ENCODE measurements at places on chromosomes 7 and 10.

GRCh38 chr10:88080213-88080612 lies 216.8 kb downstream of the PTEN start:
- no peak overlapping the region for H3K4me3 ChIP-seq
- H3K4me1 ChIP-seq = peaks cover 19% of the 10 kb centered on the region
- H3K27me3 ChIP-seq = no peaks in the 10 kb centered on the region
- H3K36me3 ChIP-seq = no peaks in the 10 kb centered on the region
- H3K27ac ChIP-seq = peak overlapping the region; percentile 74

DNA sequence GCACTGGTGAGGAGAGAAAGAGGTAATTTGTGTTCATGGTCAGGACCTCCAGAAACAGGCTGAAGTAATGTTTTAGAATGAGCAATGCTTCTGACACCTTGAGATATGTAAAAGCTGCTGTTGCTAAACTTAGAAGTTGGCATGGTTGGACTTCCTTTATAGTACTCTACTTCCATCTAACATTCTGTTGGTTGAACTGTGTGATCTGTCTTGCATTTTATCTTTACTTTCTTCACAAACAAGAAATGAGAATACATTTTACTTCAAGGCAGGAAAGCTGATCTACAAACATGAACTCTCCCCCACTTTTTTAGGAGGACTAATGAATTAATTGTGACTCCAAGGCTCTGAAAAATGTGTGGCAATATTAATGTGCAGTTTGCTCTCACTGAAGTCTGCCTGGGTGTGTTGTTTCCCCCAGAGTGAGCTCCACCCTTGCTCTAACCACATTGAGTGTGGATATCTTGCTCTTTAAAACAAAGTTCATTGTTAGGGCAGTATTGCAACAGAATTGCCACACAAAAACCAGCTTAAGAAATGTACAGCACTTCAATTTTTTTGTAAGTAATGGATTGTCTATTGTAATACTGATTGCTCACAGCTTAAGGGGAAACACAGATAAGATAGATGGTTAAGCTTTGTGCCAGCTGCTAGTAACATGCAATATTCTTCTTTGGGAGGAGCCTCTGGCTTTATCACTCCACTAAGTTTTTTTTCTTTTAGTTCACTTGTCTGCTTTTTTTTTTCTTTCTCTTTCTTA lies 69.0 kb downstream of the ADD3 start:
- no peaks in the 10 kb centered on the region for H3K27me3 ChIP-seq
- H3K4me3 ChIP-seq = peak overlapping the region; percentile 3
- peaks cover 3% of the 10 kb centered on the region for H3K36me3 ChIP-seq

DNA sequence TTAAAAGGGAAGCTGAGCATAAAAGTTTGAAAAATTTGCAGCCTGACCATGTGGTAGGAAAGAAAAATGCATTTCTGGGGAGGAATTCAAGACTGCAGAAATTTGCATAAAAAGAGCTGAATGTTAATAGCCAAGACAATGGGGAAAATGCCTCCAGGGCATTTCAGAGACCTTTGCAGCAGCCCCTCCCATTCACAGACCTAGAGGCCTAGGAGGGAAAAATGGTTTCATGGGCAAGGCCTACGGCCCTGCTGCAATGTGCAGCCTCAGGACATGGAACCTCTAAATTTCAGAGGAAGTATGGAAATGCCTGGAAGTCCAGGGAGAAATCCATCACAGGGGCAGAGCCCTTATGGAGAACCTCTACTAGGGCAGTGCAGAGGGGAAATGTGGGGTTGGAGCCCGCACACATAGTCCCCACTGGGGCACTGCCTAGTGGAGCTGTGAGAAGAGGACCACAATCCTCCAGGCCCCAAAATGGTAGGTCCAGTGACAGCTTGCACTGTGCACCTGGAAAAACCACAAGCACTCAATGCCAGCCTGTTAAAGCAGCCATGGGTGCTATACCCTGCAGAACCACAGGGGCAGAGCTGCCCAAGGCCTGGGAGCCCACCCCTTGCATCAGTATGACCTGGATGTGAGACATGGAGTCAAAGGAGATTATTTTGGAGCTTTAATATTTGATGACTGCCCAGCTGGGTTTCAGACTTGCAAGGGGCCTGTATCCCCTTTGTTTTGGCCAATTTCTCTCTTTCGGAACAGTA lies 243.8 kb downstream of the DNAJB9 start:
- no peak for DNase-seq
- no peaks in the 10 kb centered on the region for H3K36me3 ChIP-seq
- H3K4me1 ChIP-seq = no peaks in the 10 kb centered on the region
- H3K27me3 ChIP-seq = no peaks in the 10 kb centered on the region

DNA sequence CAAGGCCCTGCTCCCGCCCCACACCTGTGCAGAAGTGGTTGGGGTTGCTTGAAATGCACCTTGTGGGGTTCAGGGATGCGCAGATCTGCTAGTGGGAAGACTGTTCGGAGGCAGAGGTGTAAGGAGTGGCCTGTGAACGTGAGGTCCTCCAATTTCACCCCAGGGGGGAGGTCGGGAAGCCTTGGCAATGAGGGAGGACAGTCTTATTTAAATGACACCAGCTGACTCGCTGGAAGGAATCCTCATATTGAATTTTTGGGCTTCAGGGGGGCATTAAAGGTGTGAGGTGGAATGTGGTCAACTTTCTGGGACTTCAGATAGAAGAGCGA lies 218.8 kb upstream of the CELF2 start:
- no peaks in the 10 kb centered on the region for H3K36me3 ChIP-seq
- peaks cover 10% of the 10 kb centered on the region for H3K27me3 ChIP-seq

DNA sequence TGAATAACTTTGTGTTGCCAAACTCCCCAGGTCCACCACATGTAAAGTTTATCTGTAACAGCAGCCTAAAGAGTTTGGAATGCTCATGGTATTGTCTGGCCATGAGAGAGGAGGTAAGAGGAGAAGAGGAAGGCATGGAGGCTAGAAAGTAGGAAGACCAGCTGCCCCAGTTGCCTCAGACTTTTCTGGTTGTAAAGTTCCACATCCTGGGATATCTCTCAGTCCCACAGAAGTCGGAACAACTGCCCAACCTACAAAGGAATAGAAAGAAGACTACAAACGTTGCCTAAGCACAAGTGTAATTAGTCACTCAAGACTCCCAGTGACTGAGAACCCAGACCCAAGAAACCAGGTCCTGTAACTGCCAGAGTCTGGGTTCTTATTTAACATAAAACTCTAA lies 47.3 kb downstream of the CREB3L2 start:
- peak overlapping the region; percentile 95 for H3K27ac ChIP-seq
- peaks cover 48% of the 10 kb centered on the region for H3K4me1 ChIP-seq
- H3K4me3 ChIP-seq = no peak overlapping the region

DNA sequence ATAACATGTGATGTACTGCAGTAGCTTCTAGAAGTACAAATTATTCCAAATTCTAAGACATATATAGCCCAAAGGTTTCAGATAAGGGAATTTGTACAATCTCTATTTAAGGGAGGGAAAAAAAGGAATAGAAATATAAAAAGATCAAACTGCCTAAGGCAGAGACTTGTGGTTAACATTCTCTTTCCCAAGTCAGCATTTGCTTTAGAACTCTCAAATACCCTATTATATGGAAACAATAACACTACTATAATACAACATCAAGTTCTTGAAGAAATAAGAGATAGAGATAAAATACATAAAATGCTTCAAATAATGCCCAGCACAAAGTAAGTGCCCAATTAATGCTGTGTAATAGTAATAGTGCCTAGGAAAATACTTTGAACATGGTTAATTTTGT lies 123.1 kb downstream of the CRPPA start:
- no peak for DNase-seq
- no peaks in the 10 kb centered on the region for H3K4me1 ChIP-seq
- no peak overlapping the region for H3K27ac ChIP-seq
- no peaks in the 10 kb centered on the region for H3K27me3 ChIP-seq
- no peak overlapping the region for H3K4me3 ChIP-seq
- H3K36me3 ChIP-seq = no peaks in the 10 kb centered on the region

GRCh38 chr7:51040787-51041186 lies 258.1 kb upstream of the GRB10 start:
- H3K27ac ChIP-seq = no peak overlapping the region
- no peak for DNase-seq
- no peaks in the 10 kb centered on the region for H3K4me1 ChIP-seq

- no peaks in the 10 kb centered on the region for H3K27me3 ChIP-seq
- no peak overlapping the region for H3K27ac ChIP-seq
- H3K36me3 ChIP-seq = no peaks in the 10 kb centered on the region
- no peak overlapping the region for H3K4me3 ChIP-seq
- no peaks in the 10 kb centered on the region for H3K4me1 ChIP-seq
These were observed 21.4 kb upstream of the ABCB5 start for GRCh38 chr7:20594023-20594422.

DNA sequence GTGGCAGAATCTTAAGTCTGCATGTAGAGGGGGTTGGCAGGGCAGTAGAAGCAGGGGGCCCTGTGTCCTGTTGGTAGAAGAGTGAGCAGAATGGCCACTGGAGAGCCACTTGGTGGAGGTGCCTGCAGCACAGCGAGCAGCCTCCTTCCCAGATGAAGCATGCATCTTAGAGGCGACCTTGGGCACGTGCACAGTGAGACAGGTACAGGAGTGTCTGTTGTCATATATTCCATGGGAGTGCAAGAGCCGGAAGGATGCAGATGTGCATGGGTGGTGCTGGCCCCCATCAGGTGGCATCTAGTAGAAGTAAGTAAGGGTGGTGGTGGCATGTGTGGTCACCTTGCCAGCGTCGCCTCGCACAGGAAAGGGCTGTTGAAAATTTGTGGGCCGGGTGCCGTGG lies 53.9 kb downstream of the CUX1 start:
- no peak overlapping the region for H3K27ac ChIP-seq
- no peak overlapping the region for H3K4me3 ChIP-seq
- peaks cover 2% of the 10 kb centered on the region for H3K36me3 ChIP-seq
- no peak for DNase-seq
- H3K4me1 ChIP-seq = peaks cover 30% of the 10 kb centered on the region

Measured in large intestine (tissue), 12 donors.